ENCODE measurements at places on chromosomes 4 and X. TPM values are rescaled to one million over a fixed set of nuclear protein-coding genes. Genes with fewer than 3 reads are reported as not detected.
A peak's percentile ranks its signal among the peaks of the same experiment; 100 is the strongest.

Gene FAAH2
- 2.9 TPM for total RNA-seq

- no peak for DNase-seq
Measured at GRCh38 chr4:2592572-2592971, 56.1 kb downstream of the FAM193A start.

- peak; percentile 7 for DNase-seq
Measured at GRCh38 chrX:103157496-103158316, 57.2 kb upstream of the BEX4 start.

Gene NALF2
- total RNA-seq = not detected

GRCh38 chr4:1547856-1548826 is 136.0 kb downstream of the FAM53A start:
- no peak for DNase-seq

- no peak for DNase-seq
Measured at GRCh38 chrX:66633541-66633940, 5.3 kb downstream of the EDA2R start.

GRCh38 chr4:76897536-76898384 is at the start of gene SOWAHB:
SOWAHB (minus strand) TSS chr4:76898144; CDS start chr4:76897849, 295 bp downstream.
- DNase-seq = peak; percentile 46

DNA sequence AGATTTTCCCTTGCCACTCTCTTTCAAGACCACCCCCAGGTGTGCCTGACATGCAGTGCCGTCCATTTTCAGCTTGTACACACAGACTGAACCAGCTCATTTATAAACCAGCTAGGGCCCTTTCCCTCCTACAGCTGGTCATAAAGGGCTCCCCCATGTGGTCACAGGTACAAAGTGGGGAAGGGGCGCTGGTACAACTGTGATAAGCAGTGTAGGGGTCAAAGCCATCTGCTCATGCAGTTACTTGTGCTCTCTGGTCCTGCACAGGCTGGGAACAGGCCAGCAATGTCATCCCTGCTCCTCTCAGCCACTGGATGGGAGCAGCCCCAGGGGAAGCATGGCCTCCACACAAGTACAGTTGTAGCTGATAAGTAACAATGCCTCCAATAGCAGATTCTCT is 20.6 kb downstream of the GABRQ start:
- no peak for DNase-seq

- DNase-seq = no peak
Measured at GRCh38 chrX:134146493-134146892, 90.5 kb upstream of the CCDC160 start.

Gene PRRG1
- not detected for total RNA-seq

DNA sequence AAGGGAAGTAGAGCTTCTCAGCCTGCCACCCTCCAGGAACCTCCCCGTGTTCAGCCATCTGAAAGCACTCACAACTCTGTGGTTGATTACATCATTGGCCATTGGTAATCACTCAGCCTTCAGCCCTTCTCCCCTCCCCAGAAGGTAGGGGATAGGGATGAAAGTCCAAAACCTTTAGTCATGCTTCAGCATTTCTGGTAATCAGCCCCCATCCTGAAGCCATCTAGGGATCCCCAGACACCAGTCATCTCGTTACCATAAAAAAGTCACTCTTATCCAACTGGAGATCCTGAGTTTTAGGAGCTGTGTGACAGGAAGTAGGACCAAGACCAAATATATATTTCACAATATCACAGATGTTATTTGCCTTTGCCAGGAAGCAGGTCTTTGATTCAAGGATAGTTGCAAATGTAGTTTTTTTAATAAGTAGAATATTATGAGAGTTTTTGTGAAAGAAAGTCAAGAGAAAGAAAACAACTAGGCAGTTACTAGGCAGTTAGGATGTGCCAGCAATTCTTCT is 364.6 kb upstream of the NOCT start:
- no peak for DNase-seq

DNA sequence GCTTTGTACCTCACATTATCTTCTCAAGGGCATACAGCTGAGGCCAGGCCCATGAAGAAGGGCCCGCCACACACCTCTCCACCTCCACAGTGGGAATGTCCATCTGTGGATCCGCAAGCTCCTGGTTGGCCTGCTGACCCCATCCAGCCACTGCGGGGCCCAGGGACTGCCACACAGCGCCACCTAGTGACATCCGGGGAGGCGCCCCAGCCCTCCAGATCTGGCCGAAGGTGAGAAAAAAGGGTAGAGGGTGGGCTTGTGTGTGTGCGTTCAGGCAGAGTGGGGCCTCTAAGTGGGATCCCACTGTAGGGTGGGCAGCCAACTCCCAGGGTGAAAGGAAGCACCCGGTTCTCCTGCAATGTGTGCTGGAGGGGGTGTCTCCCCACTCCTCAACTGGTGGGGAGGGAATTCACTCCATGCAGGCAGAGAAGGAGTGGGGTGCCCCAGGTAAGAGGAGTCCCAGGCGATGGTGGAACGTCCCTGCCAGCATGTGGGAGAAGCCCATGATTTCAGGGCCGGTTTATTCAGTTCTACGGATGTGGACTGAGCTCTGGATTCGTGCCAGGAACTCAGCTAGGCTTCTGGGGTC is 117.3 kb downstream of the ENPP6 start:
- peak; percentile 13 for DNase-seq

DNA sequence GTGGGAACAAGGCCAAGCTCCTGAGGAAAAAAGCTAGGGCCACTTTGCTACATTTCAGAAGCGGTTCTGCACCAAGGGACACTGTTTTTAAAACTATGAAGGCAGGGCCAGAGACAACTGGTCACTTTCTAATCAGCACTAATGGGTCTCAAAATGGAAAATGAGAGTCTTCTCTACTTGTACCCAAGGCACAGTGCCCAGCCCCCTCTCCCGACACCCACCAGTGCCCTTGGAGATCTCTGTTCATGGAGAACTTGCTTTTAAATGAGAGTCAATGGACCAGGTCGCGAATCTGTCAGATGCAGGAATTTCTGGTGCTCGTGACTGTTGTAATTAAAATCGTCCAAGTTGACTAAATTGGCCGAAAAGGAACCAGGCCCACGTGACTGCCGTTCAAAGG is 591.6 kb downstream of the BCOR start:
- DNase-seq = no peak

Gene SPOCK3
- total RNA-seq = not detected

Gene SMAD1
- total RNA-seq = not detected

- DNase-seq = no peak
Measured at GRCh38 chr4:89140168-89140759, 28.9 kb downstream of the TIGD2 start.

Gene MAP7D2
- 0.11 TPM for total RNA-seq

GRCh38 chr4:106627051-106627450 is 258.5 kb upstream of the GIMD1 start:
- DNase-seq = no peak

Gene GABRG1
- total RNA-seq = not detected

DNA sequence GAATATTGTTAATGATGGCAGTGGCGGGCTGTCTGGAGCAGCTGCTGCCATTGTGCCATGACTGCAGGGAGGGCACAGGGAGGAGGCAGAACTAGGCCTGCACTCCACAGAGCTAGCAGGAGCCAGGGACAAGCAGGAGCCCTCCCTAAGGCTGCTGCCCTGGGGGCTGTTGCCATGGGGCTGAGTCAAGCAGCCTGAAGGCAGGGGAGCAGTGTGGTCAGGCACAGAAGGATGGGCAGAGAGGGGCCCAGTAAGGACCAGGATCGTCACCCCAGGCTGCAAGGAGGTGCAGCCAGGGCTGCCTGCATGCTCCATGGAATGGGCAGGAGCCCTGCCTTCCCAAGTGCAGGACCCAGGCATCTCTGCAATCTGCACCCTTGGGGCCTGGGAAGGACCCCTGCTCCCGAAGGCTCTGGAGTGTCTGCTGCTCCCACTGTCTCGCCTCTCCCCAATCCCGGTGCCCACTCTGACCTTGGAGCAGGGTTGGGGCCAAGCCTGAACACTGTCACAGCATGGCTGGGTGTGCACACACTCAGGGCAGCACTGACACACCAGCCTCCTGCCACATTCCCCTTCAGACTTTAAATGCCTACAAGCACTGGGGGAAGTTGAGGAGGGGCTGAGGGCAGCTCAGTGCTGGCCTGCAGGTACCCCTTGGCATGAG is 98.3 kb upstream of the GALNTL6 start:
- no peak for DNase-seq

DNA sequence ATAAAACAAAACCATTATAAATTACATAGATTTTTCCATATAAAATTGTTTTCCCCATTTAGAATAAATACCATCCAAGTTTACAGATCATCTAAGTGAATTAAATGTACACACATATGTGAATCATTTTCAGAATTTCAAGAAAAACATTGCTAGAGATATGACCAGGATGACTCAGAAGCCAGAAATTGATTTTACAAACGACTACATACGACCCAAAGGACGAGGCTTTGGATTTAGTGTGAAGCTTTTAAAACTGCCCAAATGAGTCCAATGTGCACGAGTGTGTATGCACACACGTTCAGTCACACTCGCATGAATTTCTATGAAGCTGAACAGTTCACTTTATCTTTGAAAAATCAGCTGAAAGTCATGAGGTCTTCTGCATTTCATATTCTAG is 37.9 kb downstream of the MFAP3L start:
- DNase-seq = no peak

- DNase-seq = no peak
Measured at GRCh38 chr4:41744572-41745291, 3.8 kb downstream of the PHOX2B start.

- no peak for DNase-seq
Measured at GRCh38 chr4:176441594-176441993, 121.8 kb downstream of the SPCS3 start.

GRCh38 chr4:20487852-20488251 is 212.4 kb upstream of the PACRGL start:
- no peak for DNase-seq

Gene MAGEC3
- not detected for total RNA-seq

Gene SORBS2
- 0.08 TPM for total RNA-seq

- no peak for DNase-seq
Measured at GRCh38 chr4:155703486-155704247, 37.0 kb downstream of the GUCY1A1 start.

Gene PNMA6A
- 0.22 TPM for total RNA-seq

DNA sequence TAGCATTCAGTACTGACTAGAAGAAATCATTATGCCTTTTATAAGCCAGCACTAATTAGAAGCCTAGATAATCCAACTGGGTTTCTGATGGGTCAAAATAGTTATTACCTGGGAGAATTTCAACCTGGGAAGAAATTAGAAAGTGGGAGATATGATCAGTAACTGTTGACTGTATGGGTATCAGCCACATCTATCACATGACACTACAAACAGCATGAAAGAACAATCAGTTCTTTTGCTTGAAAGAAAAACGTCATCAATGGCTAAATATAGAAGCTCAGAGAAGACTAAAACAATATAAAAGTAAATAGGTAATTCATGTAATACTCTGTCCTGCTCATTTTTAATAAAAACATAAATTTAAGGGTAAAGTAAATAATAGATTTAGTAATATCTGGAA is 145.1 kb downstream of the CAMK2D start:
- no peak for DNase-seq

DNA sequence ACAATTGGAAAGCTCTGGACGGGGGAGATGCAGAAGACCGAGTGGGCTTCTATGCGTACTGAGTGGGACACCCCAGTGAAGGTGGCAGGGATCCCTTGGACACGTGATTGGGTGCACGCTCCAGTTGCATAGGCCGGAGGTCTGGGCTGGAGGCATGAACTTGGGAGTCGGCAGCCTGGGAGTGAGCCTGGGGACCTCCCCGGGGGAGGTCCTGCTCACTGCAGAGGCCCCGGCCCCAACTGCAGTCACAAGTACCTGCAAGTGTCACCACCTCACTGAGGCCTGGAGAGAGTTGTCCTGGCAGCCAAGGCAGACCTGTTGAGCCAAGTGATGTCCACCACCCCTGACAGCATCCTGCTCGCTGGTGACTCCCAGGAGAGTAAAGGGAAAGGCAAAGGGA is 49.3 kb upstream of the HMX1 start:
- DNase-seq = no peak

Gene TMPRSS11F
- not detected for total RNA-seq

DNA sequence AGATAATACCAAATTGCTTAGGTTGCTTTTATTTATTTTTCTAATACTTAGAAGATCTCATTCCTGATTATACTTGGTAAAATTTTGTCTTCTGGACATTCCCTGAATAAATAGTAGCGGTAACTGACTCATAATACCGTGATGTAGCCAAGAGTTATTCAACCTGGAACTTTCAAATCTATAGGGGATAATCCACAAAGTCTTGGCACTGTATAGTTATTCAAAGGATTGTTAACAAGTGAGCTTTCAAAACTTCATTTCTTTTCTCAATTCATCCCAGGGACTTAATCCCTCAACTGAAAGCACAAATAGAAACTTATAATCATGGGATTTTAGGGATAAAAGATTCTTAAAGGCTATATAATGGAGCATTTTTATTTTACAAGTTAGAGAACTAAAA is 1383.3 kb downstream of the FAM133A start:
- no peak for DNase-seq

GRCh38 chrX:18887825-18888212 is 96.1 kb downstream of the PHKA2 start:
- no peak for DNase-seq

DNA sequence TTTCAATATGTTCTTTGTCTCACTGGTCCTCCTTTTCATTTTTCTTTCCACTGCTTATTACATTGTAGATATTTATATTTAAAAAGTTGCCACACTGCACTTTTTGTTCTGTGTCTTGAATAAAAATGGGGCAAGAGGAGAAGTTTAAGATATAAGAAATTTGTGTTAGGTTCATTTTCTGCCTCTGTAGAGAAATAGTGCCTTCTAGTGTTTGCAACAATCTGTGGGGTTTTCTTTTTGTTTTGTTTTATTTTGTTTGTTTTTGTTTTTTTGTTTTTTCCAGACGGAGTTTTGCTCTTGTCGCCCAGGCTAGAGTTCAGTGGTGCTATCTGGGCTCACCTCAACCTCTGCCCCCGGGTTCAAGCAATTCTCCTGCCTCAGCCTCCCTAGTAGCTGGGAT is 20.1 kb upstream of the SMIM14 start:
- DNase-seq = no peak

DNA sequence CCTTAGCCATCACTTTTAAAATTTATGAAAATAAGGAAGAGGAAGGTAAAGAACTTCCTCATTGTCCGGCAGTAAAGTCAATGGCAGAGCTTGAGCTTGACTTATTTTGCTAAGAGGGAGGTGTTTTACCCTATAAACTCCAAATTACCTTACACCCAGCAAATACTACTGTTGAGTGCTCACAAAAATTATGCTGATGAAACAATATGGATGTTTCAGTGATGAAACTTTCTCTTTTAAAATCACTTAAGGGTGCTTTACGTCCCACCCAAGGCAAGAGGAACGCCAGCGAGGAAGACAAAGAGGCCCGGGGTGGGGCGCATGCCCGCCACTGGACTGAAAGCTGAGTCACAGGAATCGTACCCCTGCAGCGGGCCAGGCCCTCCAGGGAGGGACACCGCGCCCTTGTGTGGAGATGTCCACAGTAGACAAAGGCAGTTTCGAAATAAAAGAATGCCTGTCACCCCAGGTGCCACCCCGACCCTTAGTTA is 560 bp upstream of the TMSB4X start:
- DNase-seq = no peak

GRCh38 chrX:10512258-10512657 is 108.1 kb downstream of the MID1 start:
- DNase-seq = no peak

- DNase-seq = no peak
Measured at GRCh38 chr4:147408189-147408588, 72.7 kb upstream of the EDNRA start.

Gene PNMA6F
- total RNA-seq = not detected

GRCh38 chr4:173230062-173230461 is 61.5 kb downstream of the GALNT7 start:
- no peak for DNase-seq

All from CD8-positive, alpha-beta T cell (primary cell).